ENCODE measurements at places on chromosomes 3 and 15.

- no peak for DNase-seq
Measured at GRCh38 chr3:53311882-53312281, 35.5 kb downstream of the DCP1A start.

- DNase-seq, result no peak
Measured at GRCh38 chr15:69272139-69272538, 26.6 kb upstream of the PAQR5 start.

DNA sequence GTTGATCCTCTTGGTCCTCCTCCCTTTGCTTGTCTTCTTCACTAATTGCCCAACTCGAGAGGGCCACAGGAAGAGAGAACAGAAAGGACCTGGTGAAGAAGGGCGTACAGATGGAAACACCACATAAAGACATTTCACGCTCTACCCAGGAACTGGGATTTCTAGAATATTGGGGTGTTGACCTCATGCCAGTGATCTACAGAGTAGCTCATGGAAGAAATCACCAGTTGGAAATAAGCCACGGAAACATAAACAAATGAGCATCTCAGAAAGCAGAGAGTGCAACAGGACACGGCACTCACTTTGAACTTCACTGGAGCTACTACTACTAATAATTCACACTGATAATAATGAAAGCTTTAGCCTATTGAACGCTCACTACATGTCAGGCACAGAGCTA is 84.6 kb upstream of the ARHGEF3 start:
- DNase-seq, result no peak

DNA sequence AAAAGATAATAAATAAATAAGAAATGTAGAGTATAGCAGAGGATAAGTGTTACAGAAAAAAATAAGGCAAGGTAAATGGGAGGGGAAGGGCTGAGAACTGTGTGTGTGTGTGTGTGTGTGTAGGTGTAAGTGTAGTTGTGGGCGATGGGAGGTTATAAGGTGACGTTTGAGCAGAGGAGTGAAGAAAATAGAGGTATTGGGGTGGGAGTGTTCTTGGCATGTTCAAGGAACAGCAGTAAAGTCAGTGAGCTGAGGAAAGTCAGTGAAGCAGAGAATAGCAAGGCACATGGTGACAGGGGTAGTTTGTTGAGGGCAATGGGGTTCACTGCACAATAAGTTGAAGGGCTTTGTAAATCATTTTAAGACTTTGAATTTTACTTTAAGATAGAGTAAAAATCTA is 30.9 kb upstream of the ZNF148 start:
- DNase-seq, result no peak

DNA sequence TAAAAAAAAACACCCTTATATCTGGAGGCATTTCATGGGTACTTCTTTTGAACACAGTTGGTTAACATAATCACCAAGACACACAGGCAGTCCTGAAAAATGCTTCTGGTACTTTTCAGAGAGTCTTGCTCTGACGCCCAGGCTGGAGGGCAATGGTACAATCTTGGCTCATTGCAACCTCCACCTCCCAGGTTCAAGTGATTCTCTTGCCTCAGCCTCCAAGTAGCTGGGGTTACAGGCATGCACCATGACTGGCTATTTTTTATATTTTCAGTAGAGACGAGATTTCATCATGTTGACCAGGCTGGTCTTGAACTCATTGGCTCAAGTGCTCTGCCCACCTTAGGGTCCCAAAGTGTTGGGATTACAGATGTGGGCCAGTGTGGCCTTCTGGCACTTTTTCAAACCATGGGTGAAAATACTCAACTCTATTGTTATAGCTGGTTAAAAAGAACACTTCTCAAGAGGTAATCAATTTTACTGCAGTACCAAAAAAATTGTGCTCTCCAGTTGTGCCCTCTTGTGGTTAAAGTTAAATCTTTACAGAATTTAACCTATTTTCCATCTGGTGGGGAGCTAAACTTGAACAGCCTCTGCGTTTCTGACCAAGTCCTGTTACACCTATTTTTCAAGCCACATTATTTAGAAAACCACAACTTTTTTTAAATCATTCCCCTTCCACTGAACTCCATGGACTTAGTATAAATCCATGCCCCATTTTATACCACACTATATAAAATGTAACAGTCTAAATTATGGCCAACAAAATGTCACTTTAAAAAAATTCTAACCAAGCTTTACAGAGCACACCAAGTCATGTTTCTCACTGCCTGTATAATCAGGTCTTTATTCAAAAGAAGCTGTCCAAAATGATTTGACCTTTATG is 1.2 kb upstream of the SNAPC5 start:
- DNase-seq, result no peak

- no peak for DNase-seq
Measured at GRCh38 chr3:52128118-52128683, 26.0 kb downstream of the POC1A start.

DNA sequence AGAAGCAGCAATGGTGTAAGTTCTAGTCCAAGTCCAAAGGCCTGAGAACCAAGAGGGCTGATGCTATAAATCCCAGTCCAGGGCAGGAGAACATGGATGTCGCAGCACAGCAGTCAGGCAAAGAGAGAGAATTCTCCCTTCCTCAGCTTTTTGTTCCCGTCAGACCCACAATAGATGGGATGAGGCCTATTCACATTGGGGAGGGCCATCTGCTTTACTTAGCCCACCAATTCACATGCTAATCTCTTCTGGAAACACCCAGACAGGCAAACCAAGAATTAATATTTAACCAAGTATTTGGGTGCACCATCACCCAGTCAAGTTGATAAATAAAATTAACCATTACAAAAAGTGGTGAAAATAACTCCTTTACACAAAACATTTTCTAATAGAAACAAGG is 511.7 kb upstream of the UBE2E2 start:
- DNase-seq, result no peak

- DNase-seq, result no peak
Measured at GRCh38 chr3:65406470-65406869, 632.2 kb downstream of the MAGI1 start.

- DNase-seq, result no peak
Measured at GRCh38 chr3:108222853-108223565, 785 bp upstream of the IFT57 start.

- DNase-seq, result no peak
Measured at GRCh38 chr3:69294014-69294766, 91.7 kb downstream of the FRMD4B start.

- DNase-seq, result no peak
Measured at GRCh38 chr15:91117375-91117774, 17.3 kb downstream of the SV2B start.

GRCh38 chr3:70182166-70182565 is 130.3 kb downstream of the MDFIC2 start:
- DNase-seq, result no peak

DNA sequence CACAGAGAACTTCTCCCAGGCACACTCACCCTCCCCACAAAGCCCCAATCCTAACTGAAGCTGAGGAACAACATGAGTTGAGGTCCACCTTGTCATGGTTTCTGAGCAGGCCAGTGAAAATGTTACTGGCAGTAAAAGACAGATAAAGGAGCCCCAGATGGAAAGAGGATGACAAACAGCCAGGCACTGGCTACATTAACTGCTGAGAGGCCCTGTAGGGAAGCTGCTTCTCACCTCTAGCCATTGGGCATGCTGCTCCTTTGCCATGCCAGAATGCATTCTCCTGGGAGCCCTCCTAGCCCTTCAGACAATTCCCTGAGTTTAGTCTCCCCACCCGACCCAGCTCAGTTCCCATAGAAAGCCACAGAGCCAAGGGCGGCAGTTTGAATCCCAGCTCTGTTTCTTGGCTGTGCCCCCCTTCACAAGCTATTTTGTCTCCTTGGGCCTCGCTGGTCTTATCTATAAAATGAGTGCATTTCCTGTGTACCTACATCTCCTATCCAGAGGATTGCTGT is 60.5 kb downstream of the LMCD1 start:
- DNase-seq, result no peak

DNA sequence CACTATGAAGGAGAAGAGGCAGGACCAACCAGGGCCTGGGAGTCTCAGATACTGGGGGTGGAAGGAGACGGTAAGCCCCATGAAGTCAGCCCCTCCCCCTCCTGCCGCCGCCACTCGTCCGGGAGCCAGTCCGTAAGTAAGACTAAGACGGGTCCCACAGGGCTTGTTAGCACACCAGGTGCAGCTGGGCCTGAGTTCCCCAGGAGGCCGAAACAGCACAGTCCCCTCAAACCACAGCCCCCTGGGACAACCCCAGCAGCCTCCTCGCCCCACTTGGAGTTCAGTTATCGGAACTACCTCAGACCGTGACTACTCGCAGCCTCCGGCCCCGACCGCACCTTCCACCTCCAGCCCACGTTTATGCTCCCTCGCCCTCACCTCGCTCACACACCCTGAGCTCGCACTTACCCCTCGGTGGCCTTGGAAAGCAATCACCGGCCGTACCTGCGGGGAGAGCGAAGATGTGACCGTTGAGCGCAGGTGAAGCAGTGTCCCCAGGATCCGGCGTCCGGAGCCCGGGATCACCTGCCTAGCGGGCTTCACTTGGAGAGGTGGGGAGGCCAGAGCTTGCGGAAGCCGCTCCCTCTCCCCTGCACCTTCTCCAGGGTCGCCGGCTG is 557 bp downstream of the ELL3 start:
- DNase-seq, result no peak

GRCh38 chr15:85527895-85528294 is 147.5 kb downstream of the AKAP13 start:
- no peak for DNase-seq

DNA sequence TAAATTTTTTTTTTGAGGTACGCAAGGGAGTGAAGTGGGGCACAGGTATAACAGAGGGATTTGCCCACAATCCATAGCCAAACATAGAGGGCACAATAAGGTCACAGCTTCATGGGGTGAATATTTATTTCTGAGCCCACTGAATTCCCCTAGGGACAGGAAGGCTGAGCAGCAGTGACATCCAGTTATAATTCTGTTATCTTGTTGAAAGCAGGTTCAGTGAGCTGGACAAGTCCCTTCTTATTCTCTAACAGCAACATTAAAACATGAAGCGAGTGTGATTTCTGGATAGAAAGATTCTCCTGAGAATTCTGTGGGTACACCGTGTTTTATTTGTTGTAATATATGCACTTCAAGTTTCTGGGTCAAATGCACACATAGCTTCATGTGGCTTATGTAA is 538.2 kb downstream of the NAALADL2 start:
- no peak for DNase-seq

DNA sequence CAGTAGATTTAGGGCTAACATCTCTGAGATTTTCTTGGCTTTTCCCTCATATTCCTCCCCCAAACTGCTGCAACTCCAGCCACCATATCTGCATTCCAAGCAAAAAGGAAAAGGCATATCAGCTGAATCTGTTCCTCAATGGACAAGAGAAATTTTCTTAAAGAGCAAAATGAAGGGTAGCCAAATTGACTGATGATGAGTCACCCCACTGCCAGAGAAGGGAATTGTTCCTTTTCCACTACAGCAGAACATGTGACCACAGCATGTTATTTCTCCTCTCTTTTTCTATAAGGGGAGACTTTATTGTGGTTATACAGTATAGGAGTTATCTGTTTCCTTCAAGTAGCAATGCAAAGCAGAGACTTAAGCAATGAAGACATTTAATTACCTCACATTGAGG is 172.5 kb downstream of the MTHFS start:
- no peak for DNase-seq

DNA sequence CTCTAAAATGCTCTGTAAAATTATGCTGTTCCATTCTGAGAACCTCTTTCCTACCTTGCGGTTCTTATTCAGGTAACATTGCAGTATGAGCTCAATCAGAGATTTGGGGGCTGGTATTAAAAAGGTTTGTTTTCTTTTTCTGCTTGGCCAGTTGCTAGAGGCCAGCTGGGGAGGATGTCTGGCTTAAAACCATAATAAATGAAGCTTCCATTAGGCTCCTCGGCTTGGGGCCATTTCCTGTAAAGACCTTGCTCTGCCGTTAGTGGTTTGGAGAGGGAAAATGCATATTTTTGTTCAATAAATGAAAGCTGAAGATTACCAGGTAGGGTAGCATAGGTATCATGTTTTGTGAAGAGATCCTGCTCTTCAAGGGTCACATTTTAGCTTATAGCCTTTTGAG is 55.2 kb downstream of the MCTP2 start:
- no peak for DNase-seq

GRCh38 chr3:37905346-37905745 is 43.7 kb downstream of the CTDSPL start:
- no peak for DNase-seq

- DNase-seq, result peak; percentile 32
Measured at GRCh38 chr15:89500397-89501270, 4.3 kb upstream of the RHCG start.

DNA sequence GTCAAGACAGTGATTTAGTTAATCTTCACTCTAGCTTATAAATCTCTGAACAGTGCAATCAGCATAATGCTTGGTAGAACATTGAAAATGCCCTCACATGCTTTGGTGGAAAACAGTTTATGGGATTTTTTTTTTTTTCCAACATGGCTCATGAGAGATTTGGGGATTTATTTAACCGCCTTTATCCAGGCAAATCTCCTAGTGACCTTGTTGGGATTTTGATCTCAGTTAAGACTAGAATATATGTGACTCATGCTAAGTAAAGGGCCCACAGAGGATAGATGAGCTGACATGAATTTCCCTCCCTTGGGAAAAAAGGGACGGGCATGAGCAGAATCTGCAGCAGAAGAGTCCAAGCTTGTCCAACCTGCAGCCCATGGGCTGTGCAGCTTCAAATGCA is 18.7 kb downstream of the LRTM1 start:
- no peak for DNase-seq

GRCh38 chr15:91965501-91966193 is 112.1 kb downstream of the SLCO3A1 start:
- DNase-seq, result no peak

DNA sequence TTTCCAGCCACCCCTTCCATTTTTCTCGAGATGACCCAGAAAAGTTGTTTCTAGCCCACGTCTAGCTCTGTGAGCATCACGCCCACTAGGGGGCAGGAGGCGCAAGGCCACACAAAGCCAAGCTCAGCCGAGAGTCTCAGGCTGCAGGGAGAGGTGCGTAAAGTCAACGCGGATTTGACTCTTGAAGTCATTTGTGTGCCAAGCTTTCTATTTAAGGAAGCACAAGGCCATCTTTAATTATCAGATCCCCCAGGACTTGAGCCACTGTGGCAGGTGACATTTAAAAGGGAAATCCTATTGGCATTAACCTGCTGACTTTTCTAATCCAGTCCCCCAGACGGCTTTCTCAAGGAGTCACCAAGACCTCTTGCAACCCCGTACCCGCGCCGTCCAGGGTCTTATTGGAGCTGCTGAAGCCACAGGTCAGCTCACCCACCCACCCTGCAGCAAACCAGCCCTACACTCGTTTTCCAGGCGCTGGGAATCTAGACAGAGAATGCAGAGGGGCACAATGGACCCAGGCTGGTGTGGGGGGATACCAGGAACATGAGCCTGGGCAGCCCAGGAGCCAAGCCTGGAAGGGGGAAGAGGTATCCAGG is 62.1 kb downstream of the CAPN7 start:
- DNase-seq, result peak; percentile 96

GRCh38 chr15:43449981-43450380 is 43.0 kb downstream of the TP53BP1 start:
- no peak for DNase-seq

GRCh38 chr3:71045917-71046282 is 537.6 kb downstream of the FOXP1 start:
- no peak for DNase-seq

- no peak for DNase-seq
Measured at GRCh38 chr3:181772166-181772565, 60.4 kb downstream of the SOX2 start.
